ENCODE measurements at places on chromosomes 5 and 9.

- no peak for DNase-seq
Measured at GRCh38 chr5:174273325-174273724, 227.8 kb downstream of the NSG2 start.

GRCh38 chr9:114813717-114814418 lies 8.0 kb upstream of the TNFSF15 start:
- no peak for DNase-seq

- DNase-seq, result peak; percentile 69
Measured at GRCh38 chr5:141420855-141421488, at the start of gene PCDHGA11. PCDHGA11 (plus strand) TSS chr5:141421051; CDS start chr5:141421228, 177 bp downstream.

GRCh38 chr5:4081466-4081865 lies 485.8 kb downstream of the IRX1 start:
- DNase-seq, result no peak

GRCh38 chr5:151574444-151574996 lies 16.6 kb downstream of the FAT2 start:
- no peak for DNase-seq

DNA sequence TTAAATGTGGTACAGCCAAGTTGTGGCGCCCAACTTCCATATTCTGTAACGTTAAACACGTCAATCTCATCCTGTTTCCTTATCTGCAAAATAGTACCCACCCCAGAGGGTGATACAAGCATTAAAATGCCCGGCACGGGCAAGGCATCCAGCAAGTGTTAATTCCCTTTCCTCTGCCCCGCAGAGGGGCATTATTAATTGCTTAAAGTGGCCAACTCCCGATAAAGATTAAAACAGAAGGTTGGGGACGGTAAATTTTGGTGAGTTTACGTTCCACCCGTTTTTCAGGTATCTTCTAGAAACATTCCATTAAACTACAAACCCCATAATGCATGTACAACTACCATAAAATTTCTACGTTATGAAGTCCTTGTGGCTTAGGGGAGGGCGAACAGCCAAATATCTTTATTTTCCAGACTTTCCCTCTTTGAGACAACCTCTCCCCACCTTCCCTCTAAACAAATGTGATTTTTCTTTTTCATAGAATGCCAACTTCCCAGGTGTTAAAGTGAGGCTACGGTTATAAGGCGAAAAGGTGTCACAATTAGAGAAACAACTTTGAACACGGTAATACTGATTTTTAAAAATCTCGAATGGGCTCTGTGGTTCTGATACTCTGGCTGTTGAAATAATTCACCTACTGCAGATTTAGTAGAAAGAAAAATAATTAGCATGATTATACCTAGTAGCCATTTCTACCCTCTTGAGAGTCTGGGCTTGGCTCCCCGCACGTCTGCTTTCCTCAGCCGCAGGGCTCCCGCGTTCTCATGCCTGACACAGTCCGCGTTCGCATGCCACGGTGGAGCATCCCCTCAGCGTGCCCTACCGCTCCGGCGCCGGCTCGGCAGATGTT lies 1.2 kb upstream of the GPBP1 start:
- DNase-seq, result no peak

GRCh38 chr5:107251151-107251550 lies 419.6 kb downstream of the EFNA5 start:
- DNase-seq, result no peak

DNA sequence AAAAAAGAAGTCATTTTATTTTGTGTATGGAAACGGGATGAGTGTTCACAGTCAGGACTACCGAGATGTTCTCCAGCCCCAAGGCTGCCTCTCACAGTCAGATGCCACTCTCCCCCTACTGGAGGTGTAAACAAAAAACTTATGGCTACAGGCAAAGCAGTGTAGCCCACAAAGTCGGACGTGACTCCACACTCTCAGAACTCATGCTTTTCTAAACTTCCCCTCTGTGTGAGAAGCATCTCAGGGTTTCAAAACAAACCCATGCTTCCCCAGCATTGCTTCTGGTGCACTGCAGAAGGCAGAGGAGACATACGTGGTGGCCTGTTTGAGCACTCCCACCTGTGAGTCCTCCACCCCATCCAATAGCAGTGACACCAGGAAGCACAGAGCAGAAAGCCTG lies 580.3 kb downstream of the BNC2 start:
- DNase-seq, result no peak

- no peak for DNase-seq
Measured at GRCh38 chr5:122499585-122499984, 187.5 kb downstream of the SNCAIP start.

GRCh38 chr5:160084144-160084543 lies 35.1 kb downstream of the PWWP2A start:
- no peak for DNase-seq

GRCh38 chr9:133813749-133814585 lies 75.8 kb upstream of the SARDH start:
- no peak for DNase-seq

GRCh38 chr9:81680506-81680905 lies 8.8 kb downstream of the TLE1 start:
- no peak for DNase-seq

DNA sequence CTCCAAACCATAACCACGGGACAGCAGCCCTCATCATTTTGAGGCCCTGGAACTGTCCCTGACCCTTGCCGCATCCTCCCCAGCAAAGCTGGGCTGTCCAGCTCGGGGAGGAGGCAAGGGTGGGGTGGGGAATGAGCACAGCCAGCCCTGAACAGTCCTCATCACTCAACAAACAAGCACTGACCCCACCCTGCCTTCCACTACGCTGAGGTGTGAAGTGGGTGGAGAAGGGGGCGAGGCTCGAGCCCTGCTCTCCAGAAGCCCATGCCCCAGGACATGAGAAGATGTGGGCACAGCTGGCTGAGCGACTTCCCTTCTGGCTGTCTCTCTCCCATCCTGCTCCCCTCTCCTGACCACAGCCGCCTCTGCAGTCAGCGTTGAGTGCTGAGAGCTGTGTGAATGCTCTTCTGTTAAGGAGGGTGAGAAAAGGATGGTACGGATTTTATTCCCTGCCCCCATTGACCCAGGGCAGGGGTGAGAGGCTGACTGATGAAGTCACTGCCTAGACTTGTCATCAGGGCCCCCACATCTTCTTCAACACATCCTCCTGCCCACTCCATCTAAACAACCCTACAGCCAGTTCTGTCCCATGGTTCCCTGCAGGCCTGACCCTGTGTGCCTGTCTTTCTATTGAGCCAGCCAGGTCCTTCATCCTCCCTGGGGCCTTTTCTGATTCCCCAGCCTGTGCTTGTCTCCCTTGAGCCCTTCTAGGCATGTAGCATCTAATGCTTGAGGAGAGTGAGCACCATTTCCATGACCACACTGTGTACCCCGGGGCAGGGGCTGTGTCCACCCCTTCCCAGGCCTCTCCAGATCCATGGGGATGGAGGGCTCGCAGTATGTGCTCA lies 276.0 kb downstream of the FSTL4 start:
- DNase-seq, result no peak

Data from lower lobe of right lung (tissue), 2 donors.